Skin of body (tissue), 3 donors: ENCODE measurements at places on chromosomes 11 and 22. TPM values are rescaled to one million over a fixed set of nuclear protein-coding genes. Genes with fewer than 3 reads are reported as not detected.
A peak's percentile ranks its signal among the peaks of the same experiment; 100 is the strongest.

ZNF202 gene
- 10.9 TPM for total RNA-seq

DEFB131B gene
- not detected for total RNA-seq

BEST1 gene
- 2.1 TPM for total RNA-seq

ART5 gene
- 1.7 TPM for total RNA-seq

SULT4A1 gene
- 0.89 TPM for total RNA-seq

- DNase-seq = no peak
Measured at GRCh38 chr11:7168741-7168990, 79.9 kb downstream of the RBMXL2 start.

GRCh38 chr11:61924064-61924455, 6.7 kb upstream of the RAB3IL1 start:
- DNase-seq = no peak

DNA sequence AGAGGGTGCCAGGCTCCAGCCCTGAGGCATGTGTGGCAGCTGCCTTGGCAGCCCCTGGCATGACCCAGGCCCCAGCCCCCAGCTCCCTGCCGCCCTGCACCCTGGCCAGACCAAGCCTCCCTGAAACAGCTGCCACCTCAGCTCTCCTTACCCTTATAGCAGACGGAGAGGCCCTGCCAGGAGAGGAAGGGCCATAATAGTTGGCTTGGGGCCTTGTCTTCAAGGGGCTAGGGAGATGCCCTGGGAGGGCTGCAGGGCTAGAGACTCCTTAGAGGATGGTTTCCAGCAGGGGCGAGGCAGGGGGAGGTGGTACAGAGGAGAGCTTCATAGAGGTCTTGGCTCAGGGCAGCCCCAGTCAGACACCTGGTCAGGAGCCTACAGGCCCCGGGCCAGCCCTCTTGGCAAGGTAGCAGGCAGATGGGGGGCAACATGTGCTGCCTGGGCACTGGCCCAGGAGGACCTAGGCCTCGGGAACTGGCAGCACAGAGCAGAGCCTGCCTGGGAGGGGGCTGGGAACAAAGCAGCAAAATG, 13.0 kb downstream of the SMTN start:
- no peak for DNase-seq

DNA sequence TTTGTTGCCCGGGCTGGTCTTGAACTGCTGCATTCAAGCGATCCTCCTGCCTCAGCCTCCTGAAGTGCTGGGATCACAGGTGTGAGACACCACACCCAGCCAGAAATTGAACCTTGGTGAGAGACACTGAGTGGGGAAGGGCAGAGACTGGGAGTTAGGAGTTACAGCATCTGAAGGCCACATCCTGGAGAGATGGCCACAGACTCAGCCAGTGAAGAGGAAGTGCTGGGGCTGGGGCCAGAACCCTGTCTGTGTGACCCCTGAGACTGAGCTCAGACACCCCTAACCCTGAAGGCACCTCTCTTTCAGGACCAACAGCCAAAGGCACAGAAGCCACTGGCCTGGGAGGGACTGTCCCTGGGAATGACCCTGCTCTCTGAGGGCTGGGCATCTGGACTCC, 33.8 kb downstream of the TXN2 start:
- no peak for DNase-seq

GRCh38 chr11:78251083-78251775, 62.5 kb downstream of the USP35 start:
- peak; percentile 23 for DNase-seq

GRCh38 chr22:47295226-47295901, 532.9 kb downstream of the TBC1D22A start:
- no peak for DNase-seq

DNA sequence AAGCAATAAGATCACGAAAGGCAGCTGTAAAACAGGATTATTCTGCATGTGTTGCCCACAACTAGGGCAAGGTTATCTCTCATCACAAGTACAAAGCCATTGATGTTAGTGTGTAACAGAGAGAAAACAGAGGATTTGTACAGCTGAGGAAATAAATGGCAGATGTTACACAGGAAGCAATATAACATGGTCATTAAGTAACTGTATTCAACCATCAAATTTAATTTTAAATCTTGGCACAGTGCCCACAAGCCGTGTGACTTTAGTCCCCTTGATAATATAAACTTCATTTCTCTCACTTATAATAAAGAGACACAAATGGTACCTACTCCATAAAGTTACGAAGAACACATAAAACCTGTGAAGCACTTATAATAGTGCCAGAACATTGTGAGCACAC, 17.3 kb downstream of the OR51E2 start:
- no peak for DNase-seq

GRCh38 chr11:96072592-96072991, 148.7 kb upstream of the MTMR2 start:
- DNase-seq = no peak
